ENCODE measurements at places on chromosomes 3 and 15.

DNA sequence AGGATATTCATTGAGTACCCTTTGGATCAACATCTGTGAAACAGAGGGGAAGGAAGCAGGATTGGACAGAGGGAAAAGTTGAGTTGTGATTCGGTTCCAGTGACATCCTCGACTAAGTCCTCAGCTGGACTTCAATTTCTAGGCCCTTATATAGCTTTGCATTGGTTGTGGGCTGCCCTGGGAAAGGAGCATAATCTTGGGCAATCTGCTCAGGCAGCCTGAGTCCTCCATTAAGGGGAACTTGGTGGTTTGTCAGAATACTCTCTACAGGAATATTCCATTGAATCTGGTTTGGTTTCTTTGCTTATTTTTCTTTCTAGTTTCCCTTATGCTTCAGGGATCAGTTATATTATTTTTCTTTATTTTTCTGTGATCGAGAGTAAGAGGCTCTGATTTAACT is 94.1 kb downstream of the TCF12 start:
- H3K36me3 ChIP-seq = peaks cover 8% of the 10 kb centered on the region
- no peak overlapping the region for H3K27ac ChIP-seq
- no peak overlapping the region for H3K4me3 ChIP-seq

- DNase-seq = no peak
- peak overlapping the region; percentile 83 for H3K4me3 ChIP-seq
- H3K27ac ChIP-seq = no peak overlapping the region
- H3K27me3 ChIP-seq = peaks cover 56% of the 10 kb centered on the region
These were observed 27.7 kb downstream of the NR2F2 start for GRCh38 chr15:96358001-96358801.

GRCh38 chr3:14726441-14726780 is 51.5 kb downstream of the C3orf20 start:
- H3K27me3 ChIP-seq = no peaks in the 10 kb centered on the region
- H3K27ac ChIP-seq = no peak overlapping the region
- no peak overlapping the region for H3K4me3 ChIP-seq
- peaks cover under 1% of the 10 kb centered on the region for H3K4me1 ChIP-seq

DNA sequence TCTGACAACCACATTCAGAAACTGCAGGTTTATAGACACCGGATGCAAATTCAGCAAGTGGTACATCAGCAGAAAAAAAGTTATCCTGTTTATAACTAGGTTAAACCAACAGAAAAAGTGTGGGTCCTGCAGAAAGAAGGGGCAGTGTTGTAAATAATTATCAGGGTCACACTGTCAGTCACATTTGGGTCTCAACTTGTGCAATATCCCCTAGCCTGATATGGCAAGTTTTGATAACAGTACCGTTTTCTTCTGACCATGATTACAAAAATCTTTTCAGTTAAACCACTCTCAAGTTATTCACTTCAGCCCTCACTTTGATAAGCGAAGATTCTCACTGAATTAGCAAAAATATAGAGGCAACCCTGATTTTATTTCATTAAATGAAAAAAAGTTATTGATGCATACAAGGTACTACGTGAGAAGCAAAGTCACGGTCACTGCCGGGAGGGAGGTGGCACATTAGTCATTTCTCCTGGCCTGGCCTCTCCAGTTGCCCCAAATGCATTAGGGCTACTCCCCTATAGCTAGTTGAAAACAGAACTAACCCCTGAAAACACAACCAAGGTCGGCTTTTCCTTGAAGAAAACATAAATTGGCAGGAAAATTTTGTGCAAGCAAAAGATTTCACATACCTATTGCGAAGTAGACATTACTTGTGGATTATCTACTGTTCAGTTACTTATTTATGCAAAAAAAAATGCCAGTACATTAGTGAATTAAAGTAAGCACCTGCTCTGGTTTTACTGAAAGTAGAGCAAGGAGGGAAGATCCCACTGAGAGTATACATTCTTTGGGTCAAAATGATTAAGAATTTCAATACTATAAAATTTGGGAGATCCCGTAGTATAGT is 28.6 kb downstream of the IL5RA start:
- H3K27me3 ChIP-seq = peaks cover 2% of the 10 kb centered on the region
- H3K27ac ChIP-seq = peak overlapping the region; percentile 46
- peak overlapping the region; percentile 19 for H3K4me3 ChIP-seq
- peaks cover 25% of the 10 kb centered on the region for H3K4me1 ChIP-seq

- no peaks in the 10 kb centered on the region for H3K36me3 ChIP-seq
- H3K27me3 ChIP-seq = no peaks in the 10 kb centered on the region
- no peaks in the 10 kb centered on the region for H3K4me1 ChIP-seq
These were observed 19.4 kb upstream of the DCUN1D1 start for GRCh38 chr3:182999767-183000166.

DNA sequence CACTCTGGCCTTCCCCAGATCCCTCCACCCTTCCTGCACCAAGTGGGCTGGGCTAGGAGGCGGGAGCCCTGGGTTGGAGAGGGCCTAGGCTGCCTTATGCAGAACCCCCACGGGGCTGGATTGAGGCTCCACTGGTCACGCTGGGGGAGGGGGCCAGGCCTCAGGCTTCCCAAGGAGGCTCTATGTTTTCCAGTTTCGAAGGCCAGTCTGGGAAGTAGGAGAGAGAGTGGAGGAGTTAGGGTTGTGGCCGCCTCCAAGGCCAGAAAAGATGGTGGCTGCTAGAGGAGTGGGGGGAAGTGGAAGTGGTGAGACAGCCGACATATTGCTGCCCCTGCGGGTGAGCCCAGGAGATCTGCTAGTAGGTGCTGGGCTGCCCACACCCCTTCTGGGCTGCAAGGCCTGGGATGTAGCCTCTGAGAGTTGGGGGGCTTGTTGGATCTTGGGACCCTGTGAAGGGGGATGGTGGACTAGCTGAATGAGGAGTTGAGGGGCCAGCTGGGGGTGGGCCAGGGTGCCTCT is 1.2 kb downstream of the GNAI2 start:
- peak overlapping the region; percentile 91 for H3K27ac ChIP-seq
- H3K27me3 ChIP-seq = no peaks in the 10 kb centered on the region
- H3K4me3 ChIP-seq = peak overlapping the region; percentile 95
- DNase-seq = peak; percentile 34

- no peaks in the 10 kb centered on the region for H3K36me3 ChIP-seq
- no peak overlapping the region for H3K27ac ChIP-seq
- H3K27me3 ChIP-seq = peaks cover 4% of the 10 kb centered on the region
- H3K4me1 ChIP-seq = peaks cover 8% of the 10 kb centered on the region
These were observed 61.0 kb downstream of the LRIG1 start for GRCh38 chr3:66439666-66440344.

DNA sequence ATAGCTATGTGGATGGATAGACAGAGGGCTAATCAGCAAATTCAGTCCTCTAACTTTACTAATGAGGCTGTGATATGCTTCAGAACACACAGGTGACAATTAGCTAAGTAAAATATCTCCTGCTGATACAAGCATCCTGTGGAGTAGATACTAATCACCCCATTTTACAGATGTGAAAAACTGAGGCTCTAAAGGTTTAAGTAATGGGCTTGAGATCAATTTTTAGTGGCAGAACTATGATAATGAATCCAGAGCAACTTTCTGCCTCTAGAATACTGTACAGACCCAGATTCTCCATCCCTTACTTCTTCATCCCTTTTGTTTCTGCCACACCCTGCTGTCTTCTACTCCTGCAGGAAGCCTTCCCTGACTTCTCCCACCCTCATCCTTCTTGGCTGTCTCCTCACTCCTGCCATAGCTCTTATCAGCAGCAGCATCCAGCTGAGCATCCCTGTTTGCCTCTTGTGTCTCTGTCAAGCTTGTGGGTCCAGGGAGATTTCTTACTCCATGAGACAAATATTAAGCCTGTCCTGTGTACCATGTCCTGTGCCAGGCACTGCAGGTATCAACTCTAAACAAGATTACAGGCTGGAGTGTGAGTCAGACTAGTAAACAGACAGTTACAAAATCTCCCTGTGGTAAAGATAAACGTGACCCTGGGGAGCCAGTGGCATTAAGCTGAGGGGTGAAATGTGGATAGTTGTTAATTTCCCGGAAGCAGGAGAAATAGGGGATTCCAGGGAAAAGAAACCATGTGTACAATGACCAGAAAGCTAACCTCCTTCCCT is 39.2 kb downstream of the SLC6A11 start:
- H3K4me3 ChIP-seq = no peak overlapping the region
- no peak for DNase-seq
- H3K27me3 ChIP-seq = peaks cover 22% of the 10 kb centered on the region
- H3K4me1 ChIP-seq = no peaks in the 10 kb centered on the region
- H3K36me3 ChIP-seq = no peaks in the 10 kb centered on the region

- H3K36me3 ChIP-seq = peaks cover 6% of the 10 kb centered on the region
- peak overlapping the region; percentile 77 for H3K4me3 ChIP-seq
- H3K4me1 ChIP-seq = peaks cover 22% of the 10 kb centered on the region
These were observed 2.7 kb downstream of the SMAD6 start for GRCh38 chr15:66704803-66705153.

GRCh38 chr15:79418693-79419279 is 13.3 kb upstream of the MINAR1 start:
- no peaks in the 10 kb centered on the region for H3K4me1 ChIP-seq
- H3K4me3 ChIP-seq = no peak overlapping the region
- H3K36me3 ChIP-seq = no peaks in the 10 kb centered on the region
- H3K27me3 ChIP-seq = no peaks in the 10 kb centered on the region
- DNase-seq = no peak
- H3K27ac ChIP-seq = no peak overlapping the region

DNA sequence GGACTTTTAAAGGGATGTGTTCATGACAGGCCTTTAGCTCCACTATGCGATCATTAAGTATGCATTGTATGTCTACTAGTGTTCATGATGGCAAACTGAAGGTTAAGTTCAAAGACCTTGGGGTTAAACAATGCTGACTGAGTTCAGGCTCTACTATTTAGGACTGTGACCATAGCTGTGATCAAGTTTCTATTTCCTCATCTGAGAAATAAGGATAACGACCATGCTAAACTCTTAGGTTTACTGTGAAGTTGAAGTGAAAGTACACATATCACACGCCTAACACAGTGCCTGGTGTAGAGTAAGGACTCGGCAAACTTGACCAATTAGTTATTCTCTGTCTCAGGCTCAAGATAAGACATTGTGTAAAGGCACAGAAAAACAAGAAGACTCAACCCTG is 243.2 kb downstream of the MBNL1 start:
- H3K36me3 ChIP-seq = peaks cover 1% of the 10 kb centered on the region
- peaks cover 89% of the 10 kb centered on the region for H3K4me1 ChIP-seq

DNA sequence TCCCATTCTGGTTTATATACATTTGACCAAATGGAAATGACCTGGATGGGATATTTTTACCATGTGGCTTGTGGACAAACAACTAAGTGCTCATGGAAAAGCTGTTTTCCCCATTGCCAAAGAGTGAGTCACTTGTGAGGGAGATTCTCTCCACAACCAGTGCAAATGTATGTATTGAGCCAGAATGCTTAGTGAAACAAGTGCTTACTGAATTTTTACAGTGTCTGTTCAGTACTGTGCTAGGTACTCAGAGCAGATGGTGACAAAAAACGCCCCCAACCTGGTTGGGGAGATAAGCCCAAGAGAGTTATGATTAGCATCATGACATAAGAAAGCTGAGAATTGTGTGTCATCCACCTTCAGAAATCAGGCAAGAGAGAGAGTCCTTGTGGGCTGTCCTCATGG is 2.3 kb downstream of the CHP1 start:
- no peaks in the 10 kb centered on the region for H3K27me3 ChIP-seq
- no peak overlapping the region for H3K4me3 ChIP-seq
- no peak overlapping the region for H3K27ac ChIP-seq
- peaks cover 5% of the 10 kb centered on the region for H3K36me3 ChIP-seq

- no peak overlapping the region for H3K4me3 ChIP-seq
- H3K4me1 ChIP-seq = no peaks in the 10 kb centered on the region
- no peaks in the 10 kb centered on the region for H3K27me3 ChIP-seq
- no peak overlapping the region for H3K27ac ChIP-seq
- DNase-seq = no peak
These were observed 107.5 kb upstream of the THBS1 start for GRCh38 chr15:39473298-39473947.

DNA sequence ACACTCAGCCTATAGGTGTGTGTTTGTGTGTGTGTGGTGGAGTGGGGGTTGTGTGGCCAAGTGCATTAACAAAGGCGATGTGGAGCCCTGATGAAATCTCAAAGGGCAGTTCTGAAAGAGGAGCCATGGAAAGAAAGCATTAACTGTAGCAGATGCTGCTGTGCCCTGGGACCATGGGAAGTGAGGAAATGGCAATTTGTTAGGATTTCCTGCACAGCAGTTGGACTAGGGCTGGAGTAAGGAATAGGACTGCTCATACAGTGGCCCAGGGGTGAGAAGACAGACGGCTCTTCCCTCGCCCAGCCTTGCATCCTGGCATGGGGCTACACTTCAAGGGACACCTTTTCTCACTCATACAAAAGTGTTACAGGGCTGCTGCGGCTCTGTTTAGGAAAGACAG is 12.3 kb upstream of the ZBTB38 start:
- H3K4me1 ChIP-seq = peaks cover 4% of the 10 kb centered on the region
- no peaks in the 10 kb centered on the region for H3K36me3 ChIP-seq
- no peak overlapping the region for H3K4me3 ChIP-seq
- no peak for DNase-seq

GRCh38 chr3:99789011-99789721 is 28.5 kb upstream of the CMSS1 start:
- H3K36me3 ChIP-seq = no peaks in the 10 kb centered on the region
- no peak for DNase-seq
- H3K27ac ChIP-seq = no peak overlapping the region
- H3K27me3 ChIP-seq = peaks cover 5% of the 10 kb centered on the region

DNA sequence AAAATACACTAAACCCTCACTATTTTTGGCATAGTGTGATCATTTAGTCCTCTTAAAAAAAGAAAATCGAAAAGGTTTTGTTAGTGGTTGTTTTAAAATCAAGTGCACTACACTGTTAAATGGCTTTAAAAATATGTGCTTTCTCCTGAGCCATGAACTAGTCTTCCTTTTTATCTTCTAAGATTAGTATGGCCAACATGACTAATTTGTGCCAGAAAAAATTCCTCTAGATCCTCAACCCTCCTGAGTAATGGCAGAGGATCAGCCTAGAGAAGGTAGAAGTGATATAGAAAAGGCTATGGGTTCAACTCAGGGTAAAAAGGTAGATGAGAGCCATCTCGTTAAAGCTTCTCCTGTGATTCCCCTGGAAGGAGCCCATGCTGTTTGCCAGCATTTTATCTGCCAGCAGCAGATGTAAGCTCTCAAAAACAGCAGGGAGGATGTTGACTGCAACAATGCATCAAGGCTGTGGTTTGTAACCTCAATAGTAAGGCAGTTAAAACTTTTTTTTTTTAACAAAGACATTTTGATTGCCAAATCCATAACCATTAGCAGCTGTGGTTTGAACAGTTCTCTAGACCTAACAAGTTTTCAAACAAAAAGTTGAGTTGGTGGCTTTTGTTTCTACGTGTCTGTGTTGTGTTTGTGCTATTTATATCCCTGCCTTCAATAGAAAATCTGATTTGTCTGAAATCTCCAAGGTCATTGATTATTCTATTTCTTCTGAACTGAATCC is 30.2 kb upstream of the ZNF609 start:
- H3K27me3 ChIP-seq = no peaks in the 10 kb centered on the region
- H3K27ac ChIP-seq = no peak overlapping the region
- H3K4me1 ChIP-seq = peaks cover 5% of the 10 kb centered on the region
- H3K36me3 ChIP-seq = peaks cover 53% of the 10 kb centered on the region
- H3K4me3 ChIP-seq = no peak overlapping the region

GRCh38 chr15:27057904-27058645 is 87.1 kb downstream of the GABRG3 start:
- H3K4me1 ChIP-seq = no peaks in the 10 kb centered on the region
- no peak for DNase-seq
- H3K27me3 ChIP-seq = no peaks in the 10 kb centered on the region
- no peak overlapping the region for H3K4me3 ChIP-seq
- no peaks in the 10 kb centered on the region for H3K36me3 ChIP-seq

Data from activated B cell treated with CpG ODN at 0.5 μM for 24 hours (primary cell).